ENCODE measurements at places on chromosomes 7 and 10.

DNA sequence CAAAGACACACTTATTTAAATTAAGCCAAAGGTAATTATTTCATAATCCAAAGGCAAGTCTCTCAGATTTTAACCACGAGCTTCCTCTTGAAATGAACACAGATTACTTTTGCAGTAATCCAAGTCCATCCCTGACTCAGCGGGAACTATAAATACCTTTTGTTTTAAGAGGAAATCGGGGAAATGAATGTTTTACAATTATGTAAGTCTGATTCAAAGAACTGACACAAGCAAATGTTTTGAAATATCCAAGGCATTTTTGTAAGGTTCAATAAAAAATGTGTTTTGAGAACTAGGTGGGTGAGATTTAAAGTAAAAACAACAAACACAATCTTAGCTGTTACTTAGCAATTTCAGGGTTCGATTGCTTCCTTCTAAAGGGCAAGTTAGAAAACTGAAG, 179.8 kb upstream of the ASAH2 start:
- no peak for DNase-seq

DNA sequence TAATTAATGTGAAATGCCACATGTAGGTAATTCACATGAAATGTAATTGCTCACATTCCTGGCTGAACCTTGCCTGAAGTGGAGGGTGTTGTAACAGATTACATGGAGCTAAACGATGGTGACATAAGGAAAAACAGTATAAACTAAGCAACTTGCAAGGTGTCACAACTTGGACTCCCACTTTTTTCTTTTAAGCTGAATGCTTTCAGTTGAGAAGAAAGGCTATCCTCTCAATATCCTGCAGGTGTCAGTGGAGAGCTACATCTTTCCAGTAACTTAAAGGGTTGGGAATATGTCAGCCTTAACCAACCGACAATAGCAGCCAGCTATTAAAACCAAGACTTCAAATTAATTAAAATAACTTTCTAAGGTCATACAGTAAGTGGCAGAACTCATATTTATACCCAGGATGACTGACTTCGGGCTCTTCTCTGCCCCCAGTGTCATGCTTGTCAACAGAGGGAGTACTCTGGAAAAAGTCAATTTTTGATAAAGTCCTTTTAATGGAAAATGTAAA, 33.7 kb downstream of the NRBF2 start:
- peak; percentile 66 for DNase-seq

DNA sequence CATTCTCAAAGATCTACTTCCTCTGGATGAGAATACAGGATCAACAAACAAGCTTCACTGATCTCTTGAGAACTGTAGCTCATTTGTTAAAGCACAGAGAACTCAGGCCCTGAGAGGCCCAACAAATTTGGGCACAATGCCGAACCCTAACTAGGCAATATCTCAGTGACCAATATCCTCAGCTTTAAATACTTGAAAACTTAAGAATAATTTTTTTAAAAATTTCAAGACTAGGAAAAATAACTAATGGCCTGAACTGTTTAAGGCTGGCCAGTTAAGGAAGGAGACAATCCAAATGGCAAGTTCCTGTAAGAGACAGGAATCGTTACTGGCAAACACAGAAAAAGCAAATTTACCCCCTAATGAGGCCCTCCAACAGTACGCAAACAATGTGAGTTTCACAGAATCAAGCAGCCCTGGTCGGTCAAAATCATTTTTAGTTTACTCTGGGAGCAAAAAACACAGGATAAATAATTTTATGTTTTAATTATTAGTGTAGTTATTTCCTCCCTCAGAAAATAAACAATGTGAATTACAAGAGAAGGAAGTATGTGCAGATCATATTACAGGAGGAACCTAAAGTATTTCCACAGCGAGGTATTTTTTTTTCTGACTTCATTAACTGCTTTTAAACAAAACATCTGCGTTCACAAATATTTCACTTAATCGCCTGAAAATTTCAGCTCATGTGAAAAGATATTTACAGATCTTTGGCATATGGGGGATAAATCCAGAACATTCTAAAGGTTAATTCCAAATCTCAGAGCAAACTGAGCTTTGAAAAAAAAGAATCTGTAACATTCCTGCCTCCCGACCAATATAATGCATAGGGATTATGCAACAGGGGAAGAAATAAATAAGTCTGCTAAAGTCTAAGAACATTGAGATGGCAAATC, 39.5 kb downstream of the NT5C2 start:
- DNase-seq = peak; percentile 27

DNA sequence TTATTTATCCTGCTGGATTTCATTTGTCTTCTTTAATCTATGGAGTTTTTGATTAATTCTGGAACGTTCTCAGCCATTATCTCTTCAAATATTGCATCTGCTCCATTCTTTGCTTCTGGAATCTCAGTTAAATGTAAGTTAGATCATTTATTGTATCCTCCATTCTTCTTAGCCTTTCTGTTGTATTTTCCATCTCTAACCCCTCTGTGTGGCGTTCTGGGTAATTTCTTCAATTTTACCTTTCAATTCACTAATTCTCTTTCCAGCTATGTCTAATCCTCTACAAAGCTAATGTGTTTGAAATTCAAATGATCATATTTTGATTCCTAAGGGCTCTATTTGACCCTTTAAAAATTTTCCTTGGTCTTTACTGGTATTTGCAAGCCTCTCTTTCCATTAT, 92.4 kb downstream of the CDH23 start:
- no peak for DNase-seq

- no peak for DNase-seq
These were observed 15.6 kb downstream of the SNX10 start for GRCh38 chr7:26307226-26307625.

DNA sequence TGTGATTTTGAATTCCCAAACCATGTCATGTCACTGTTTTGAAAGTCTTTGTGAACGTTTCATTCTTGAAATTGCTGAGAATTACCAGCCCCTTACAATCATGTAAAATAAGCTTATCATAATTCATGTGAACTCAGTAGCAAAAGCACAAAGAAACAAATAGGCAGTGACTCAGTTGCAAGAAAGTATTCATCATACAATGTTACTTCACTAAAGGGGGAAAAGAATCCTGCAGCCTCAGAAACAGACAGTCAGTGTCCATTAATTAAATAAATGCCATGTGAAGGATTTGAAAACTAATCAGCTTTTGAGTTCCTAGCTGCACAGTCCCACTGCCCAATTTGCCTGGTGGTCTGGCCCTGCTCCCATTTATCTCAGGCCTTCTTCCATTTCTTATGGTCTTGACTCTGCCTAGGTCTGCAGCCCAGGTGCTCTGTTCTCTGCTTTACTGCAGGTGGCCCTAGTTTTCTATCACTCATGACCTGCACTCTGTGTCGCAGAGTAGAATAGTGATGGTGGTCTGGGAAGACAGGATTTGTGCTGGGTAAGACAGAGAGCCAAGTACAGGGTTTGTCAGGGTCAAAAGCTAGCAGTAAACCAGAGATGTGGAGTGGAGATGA, 99.7 kb downstream of the PLCE1 start:
- DNase-seq = no peak

GRCh38 chr7:132423594-132424200, 152.6 kb downstream of the PLXNA4 start:
- no peak for DNase-seq

DNA sequence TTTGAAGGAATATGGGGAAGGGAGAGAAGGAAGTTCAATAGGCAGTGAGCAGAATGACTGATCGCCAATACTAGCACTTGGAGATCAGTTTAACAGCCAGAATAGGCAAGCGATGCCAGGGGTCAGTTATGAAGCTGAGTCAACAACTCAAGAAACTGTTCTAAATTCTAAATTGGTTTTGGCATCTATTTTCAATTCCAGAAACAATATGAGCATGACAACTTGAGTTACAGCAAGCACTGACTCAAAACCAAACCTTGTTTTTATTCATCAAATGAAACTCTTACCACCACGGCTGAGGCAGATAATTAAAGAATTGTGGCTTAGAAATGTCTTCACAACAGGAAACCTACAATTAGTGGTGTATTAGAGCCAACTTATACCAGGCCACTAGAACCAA, 180.5 kb upstream of the ASAH2 start:
- no peak for DNase-seq

DNA sequence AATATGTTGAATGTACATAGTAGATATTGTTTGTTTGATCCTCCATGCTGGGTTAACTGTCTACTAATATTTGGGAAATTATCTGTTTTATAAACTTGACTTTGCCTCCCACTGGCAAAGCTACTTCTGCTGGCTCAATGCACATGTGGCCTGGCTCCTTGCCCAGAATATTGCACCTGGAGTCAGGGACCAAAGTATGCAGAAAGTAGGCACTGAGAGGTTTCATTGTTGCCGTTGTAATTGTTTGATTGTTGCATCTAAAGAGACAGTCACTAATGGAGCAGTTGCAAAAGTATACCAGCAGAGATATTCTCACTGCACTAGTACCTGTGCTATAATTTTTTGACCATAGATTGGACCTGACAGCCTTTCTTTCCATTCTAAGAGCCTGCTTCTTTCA, 137.8 kb upstream of the CNTNAP2 start:
- DNase-seq = no peak

- no peak for DNase-seq
These were observed 31.6 kb downstream of the ASZ1 start for GRCh38 chr7:117395743-117396142.

DNA sequence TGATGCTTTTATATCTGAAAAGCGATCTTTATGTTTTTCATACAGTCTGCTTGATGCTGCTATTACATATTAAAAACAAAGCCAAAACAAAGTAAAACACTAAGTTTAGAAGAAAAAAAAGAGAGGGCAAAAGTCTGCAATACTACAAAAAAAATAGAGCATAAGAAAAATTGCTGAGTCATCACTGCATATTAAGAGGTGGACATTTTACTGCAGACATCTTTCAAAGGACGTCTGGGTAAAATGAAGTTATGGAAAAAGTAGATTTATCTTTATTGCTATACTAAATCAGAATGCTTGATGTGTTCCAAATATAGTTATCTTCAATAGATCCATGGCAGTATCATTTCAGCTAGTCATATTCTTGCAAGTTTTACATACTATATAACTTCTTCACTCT, 172.0 kb downstream of the MAGI2 start:
- DNase-seq = no peak
